ENCODE measurements at places on chromosomes 1 and 21. TPM values are rescaled to one million over a fixed set of nuclear protein-coding genes. Genes with fewer than 3 reads are reported as not detected.

Gene OR2G2
- total RNA-seq, result not detected

DNA sequence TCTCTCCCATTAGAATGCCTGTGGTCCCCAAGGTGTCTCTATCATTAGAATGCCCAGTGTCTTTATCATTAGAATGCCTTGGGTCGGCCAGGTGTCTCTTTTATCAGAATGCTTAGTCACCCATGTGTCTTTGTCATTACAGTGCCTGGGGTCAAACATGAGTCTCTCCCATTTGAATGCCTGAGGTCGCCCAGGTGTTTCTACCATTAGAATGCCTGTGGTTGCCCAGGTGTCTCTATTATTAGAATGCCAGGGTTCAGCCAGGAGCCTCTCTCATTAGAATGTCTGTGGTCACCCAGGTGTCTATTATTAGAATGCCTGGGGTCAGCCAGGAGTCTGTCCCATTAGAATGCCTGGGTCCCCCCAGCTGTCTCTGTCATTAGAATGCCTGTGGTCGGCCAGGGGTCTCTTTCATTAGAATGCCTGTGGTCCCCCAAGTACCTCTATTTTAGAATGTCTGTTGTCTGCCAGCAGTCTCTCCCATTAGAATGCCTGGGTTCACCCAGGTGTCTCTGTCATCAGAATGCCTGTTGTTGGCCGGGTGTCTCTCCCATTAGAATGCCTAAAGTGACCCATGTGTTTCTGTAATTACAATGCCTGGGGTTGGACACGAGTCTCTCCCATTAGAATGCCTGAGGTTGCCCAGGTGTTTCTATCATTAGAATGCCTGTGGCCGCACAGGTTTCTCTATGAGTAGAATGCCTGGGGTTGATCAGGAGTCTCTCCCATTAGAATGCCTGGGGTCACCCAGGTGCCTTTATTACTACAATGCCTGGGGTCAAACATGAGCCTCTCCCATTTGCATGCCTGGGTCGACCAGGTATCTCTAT lies 57.1 kb downstream of the RNF187 start:
- no peak overlapping the region for H3K27ac ChIP-seq
- H3K4me3 ChIP-seq, result no peak overlapping the region
- no peaks in the 10 kb centered on the region for H3K4me1 ChIP-seq
- no peaks in the 10 kb centered on the region for H3K36me3 ChIP-seq

GRCh38 chr1:218971156-218971555 lies 202.5 kb upstream of the LYPLAL1 start:
- H3K36me3 ChIP-seq, result no peaks in the 10 kb centered on the region
- H3K27me3 ChIP-seq, result no peaks in the 10 kb centered on the region
- no peaks in the 10 kb centered on the region for H3K4me1 ChIP-seq
- no peak overlapping the region for H3K4me3 ChIP-seq
- H3K27ac ChIP-seq, result no peak overlapping the region

Gene COL24A1
- total RNA-seq, result not detected

GRCh38 chr1:153717330-153717729 lies 10.5 kb upstream of the INTS3 start:
- H3K36me3 ChIP-seq, result no peaks in the 10 kb centered on the region
- DNase-seq, result no peak
- no peak overlapping the region for H3K27ac ChIP-seq
- peaks cover 9% of the 10 kb centered on the region for H3K27me3 ChIP-seq
- no peak overlapping the region for H3K4me3 ChIP-seq

GRCh38 chr21:35963920-35964451 lies 96.3 kb downstream of the SETD4 start:
- H3K4me1 ChIP-seq, result no peaks in the 10 kb centered on the region
- H3K36me3 ChIP-seq, result no peaks in the 10 kb centered on the region
- H3K4me3 ChIP-seq, result no peak overlapping the region
- peaks cover 6% of the 10 kb centered on the region for H3K27me3 ChIP-seq

- peaks cover 7% of the 10 kb centered on the region for H3K27me3 ChIP-seq
- H3K4me1 ChIP-seq, result peaks cover 33% of the 10 kb centered on the region
- peak; percentile 13 for DNase-seq
- no peak overlapping the region for H3K27ac ChIP-seq
- no peaks in the 10 kb centered on the region for H3K36me3 ChIP-seq
Measured at GRCh38 chr1:232627645-232628334, 2.1 kb downstream of the SIPA1L2 start.

Gene BECN2
- total RNA-seq, result not detected

DNA sequence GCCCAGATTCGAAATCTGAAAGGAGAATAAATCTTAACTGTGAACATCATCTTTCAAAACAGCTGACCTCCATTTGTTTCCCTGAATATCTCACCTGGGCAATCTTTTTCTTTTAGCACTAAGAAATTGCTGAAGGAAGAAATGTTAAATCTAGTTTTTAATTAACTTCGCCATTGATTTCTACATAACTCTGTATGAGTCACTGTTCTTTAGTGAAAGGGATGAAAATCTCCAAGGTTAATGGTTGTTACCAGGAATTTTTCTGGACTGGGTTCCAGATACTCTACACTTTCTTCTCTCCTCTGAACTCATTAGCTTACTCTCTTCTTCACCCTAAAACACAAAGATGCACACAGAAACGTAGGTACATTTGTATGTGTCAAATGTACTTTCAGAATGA lies 235.7 kb downstream of the BACH1 start:
- peaks cover 20% of the 10 kb centered on the region for H3K36me3 ChIP-seq
- no peaks in the 10 kb centered on the region for H3K4me1 ChIP-seq
- DNase-seq, result no peak
- no peak overlapping the region for H3K27ac ChIP-seq

Gene APCS
- total RNA-seq, result not detected

GRCh38 chr1:183070923-183071618 lies 47.9 kb downstream of the LAMC1 start:
- H3K36me3 ChIP-seq, result no peaks in the 10 kb centered on the region
- H3K27ac ChIP-seq, result no peak overlapping the region
- no peak for DNase-seq
- no peak overlapping the region for H3K4me3 ChIP-seq
- peaks cover 4% of the 10 kb centered on the region for H3K27me3 ChIP-seq

DNA sequence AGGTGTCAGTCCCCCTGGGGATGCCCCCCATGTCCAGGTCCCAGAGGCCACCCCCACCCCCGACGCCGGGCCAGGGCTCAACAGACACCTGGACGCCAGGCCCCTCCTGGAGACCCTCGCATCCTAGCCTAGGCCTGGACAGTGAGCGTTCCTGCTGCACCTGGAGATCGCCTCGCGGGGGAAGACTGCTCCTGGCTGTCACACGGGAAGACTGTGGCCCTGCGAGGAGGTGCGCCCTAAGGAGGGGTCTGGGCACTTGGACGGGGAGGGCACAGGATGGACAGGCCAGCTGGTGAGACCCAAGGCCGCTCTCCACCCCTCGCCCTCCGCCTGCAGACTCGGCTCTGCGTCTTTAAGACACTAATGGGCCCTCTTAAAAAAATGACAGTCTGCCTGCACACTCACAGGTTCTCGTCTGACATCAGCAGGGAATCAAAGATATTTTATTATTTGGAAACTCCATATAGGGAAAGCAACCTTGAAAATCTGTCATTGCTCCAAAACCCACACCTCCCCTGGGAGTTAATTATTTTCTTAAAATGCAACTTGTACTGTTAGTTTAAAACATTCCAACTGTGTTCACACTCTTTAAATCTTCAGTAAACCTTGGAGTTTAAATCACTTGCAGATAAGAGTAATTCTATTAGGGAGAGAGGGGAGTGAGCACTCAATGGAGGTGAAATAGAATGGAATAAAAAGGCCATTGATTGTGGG lies 45.6 kb upstream of the ACTRT2 start:
- H3K27ac ChIP-seq, result no peak overlapping the region
- no peaks in the 10 kb centered on the region for H3K36me3 ChIP-seq
- H3K4me1 ChIP-seq, result no peaks in the 10 kb centered on the region
- H3K27me3 ChIP-seq, result no peaks in the 10 kb centered on the region
- H3K4me3 ChIP-seq, result no peak overlapping the region
- no peak for DNase-seq

Gene SLFNL1
- 0.14 TPM for total RNA-seq

Gene FOXO6
- total RNA-seq, result not detected

Gene GABPB2
- total RNA-seq, result 16.6 TPM

Gene OR2L5
- not detected for total RNA-seq

GRCh38 chr1:117363571-117364048 lies 3.6 kb upstream of the MAN1A2 start:
- no peaks in the 10 kb centered on the region for H3K27me3 ChIP-seq
- peaks cover 3% of the 10 kb centered on the region for H3K36me3 ChIP-seq
- no peak overlapping the region for H3K4me3 ChIP-seq
- H3K4me1 ChIP-seq, result peaks cover 49% of the 10 kb centered on the region
- peak overlapping the region; percentile 78 for H3K27ac ChIP-seq

Gene TAL1
- 0.19 TPM for total RNA-seq

DNA sequence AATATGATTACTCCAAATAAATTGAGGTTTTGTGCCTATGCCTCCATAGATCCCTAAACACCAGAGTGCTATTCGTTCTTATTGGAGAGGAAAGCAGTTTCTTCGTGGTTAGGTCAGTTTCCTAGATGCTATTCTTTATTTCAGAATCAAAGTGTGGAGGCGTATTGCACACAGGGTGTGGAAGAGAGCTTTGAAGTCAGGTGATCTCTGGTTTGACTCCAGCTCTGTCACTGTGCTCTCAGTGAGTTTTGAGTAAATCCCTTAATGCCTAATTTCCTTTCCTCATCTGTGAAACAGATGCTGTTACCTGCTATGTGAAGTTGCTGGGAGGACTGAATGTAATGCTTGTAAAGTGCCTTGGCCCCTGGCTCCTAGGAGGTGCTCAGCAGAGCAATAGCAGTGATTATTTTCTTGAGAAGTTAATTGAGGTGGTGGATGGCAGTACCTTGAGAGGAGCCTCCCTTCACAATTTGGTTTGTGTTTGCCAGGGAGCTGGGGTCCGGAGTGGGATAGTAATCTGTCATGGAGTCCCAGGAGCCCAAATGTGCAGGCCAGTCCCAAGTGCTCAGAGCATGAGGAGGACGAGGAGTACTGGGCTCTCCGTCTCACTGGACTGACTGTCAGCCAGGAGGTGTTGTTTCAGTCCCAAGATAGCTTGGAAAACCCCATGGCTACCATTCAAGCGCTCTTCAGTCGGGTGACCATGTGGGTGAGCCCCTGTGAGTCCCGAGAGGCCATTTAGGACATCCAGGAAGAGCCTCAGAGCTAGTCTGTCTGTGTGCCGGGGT lies 14.9 kb downstream of the NTPCR start:
- DNase-seq, result no peak
- no peak overlapping the region for H3K4me3 ChIP-seq
- peaks cover 35% of the 10 kb centered on the region for H3K36me3 ChIP-seq
- H3K27ac ChIP-seq, result no peak overlapping the region
- H3K4me1 ChIP-seq, result peaks cover 37% of the 10 kb centered on the region

DNA sequence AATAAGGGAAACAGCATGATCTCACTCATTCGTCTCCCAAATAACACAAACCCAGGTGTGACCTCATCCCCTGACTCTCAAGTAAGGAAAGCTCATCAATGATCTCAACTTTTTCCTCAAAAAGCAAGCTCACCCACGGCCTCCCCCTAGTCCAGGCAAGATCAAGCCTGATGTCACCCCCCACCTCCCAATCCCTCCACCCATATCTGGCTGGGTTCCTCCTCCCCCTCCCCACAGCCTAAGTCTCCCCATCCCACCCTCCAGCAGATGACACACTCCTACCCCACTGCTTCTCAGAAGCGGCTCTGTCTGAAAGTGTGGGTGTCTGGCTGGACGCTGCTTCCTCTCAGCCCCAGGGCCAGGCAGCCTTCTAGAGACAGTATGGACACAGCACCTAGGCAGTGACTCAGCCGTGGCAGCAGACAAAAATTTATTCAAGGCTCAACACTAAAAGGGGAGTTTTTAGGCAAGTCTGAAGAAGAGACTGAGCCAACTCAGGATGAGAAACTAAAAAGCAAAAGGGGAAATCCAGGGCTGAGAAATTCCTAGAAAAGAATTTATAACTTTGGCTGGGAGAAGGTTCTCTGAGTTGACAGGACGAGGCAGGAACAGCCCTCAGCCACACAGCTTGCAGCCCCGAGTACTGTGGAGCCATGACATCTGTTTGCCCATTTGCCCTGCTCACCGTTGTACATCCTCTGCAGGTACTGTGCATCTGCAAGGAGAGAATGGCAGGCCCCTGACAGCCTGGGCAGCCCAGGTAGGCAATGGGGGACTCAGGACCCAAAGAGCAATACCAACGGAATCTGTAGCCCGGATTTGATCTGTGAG lies 81.6 kb upstream of the LRRC8D start:
- peak overlapping the region; percentile 55 for H3K4me3 ChIP-seq
- no peaks in the 10 kb centered on the region for H3K27me3 ChIP-seq
- H3K4me1 ChIP-seq, result peaks cover 40% of the 10 kb centered on the region

GRCh38 chr1:64900916-64901315 lies 65.4 kb downstream of the JAK1 start:
- H3K27ac ChIP-seq, result no peak overlapping the region
- no peak overlapping the region for H3K4me3 ChIP-seq
- no peak for DNase-seq
- H3K4me1 ChIP-seq, result peaks cover 91% of the 10 kb centered on the region
- H3K27me3 ChIP-seq, result no peaks in the 10 kb centered on the region

DNA sequence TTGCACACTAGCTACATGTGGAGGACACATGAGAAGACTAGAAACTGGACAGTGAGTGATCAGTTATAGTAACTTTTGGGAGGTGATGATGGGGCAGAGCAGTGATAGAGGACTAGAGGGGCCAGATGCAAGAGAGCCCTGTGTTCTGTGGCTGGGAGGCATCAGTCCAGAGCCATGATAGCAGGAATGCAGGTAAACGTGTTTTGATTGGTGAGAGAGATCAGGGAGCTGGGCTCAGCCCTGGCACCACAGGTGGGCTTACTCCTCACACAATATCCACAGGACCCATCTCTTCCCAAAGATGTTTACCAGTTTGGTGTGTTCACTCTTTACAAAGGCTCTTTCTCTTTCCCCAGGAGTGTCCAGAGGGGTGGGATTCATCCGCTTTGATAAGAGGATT lies 86.5 kb downstream of the ELAVL4 start:
- no peak overlapping the region for H3K27ac ChIP-seq
- no peak overlapping the region for H3K4me3 ChIP-seq
- H3K4me1 ChIP-seq, result no peaks in the 10 kb centered on the region
- no peaks in the 10 kb centered on the region for H3K36me3 ChIP-seq

GRCh38 chr1:183370399-183371058 lies 47.7 kb downstream of the NMNAT2 start:
- no peak overlapping the region for H3K27ac ChIP-seq
- H3K4me3 ChIP-seq, result no peak overlapping the region
- no peaks in the 10 kb centered on the region for H3K4me1 ChIP-seq

GRCh38 chr1:112579801-112580510 lies 39.0 kb downstream of the ST7L start:
- no peak overlapping the region for H3K27ac ChIP-seq
- no peaks in the 10 kb centered on the region for H3K4me1 ChIP-seq
- H3K27me3 ChIP-seq, result no peaks in the 10 kb centered on the region
- DNase-seq, result no peak
- peaks cover 18% of the 10 kb centered on the region for H3K36me3 ChIP-seq

GRCh38 chr1:31327381-31327780 lies 30.5 kb downstream of the ZCCHC17 start:
- no peaks in the 10 kb centered on the region for H3K27me3 ChIP-seq
- no peak overlapping the region for H3K4me3 ChIP-seq
- DNase-seq, result no peak
- H3K27ac ChIP-seq, result no peak overlapping the region

Gene F13B
- total RNA-seq, result not detected

GRCh38 chr1:7644961-7645750 lies 125.9 kb upstream of the VAMP3 start:
- H3K36me3 ChIP-seq, result no peaks in the 10 kb centered on the region
- no peak for DNase-seq
- no peaks in the 10 kb centered on the region for H3K27me3 ChIP-seq
- H3K4me3 ChIP-seq, result no peak overlapping the region

GRCh38 chr1:196558411-196558810 lies 49.8 kb downstream of the KCNT2 start:
- no peaks in the 10 kb centered on the region for H3K4me1 ChIP-seq
- no peaks in the 10 kb centered on the region for H3K27me3 ChIP-seq
- no peaks in the 10 kb centered on the region for H3K36me3 ChIP-seq
- no peak for DNase-seq

Gene GPR37L1
- not detected for total RNA-seq
